H9 (cell line): ENCODE measurements at places on chromosomes 2 and 18.

DNA sequence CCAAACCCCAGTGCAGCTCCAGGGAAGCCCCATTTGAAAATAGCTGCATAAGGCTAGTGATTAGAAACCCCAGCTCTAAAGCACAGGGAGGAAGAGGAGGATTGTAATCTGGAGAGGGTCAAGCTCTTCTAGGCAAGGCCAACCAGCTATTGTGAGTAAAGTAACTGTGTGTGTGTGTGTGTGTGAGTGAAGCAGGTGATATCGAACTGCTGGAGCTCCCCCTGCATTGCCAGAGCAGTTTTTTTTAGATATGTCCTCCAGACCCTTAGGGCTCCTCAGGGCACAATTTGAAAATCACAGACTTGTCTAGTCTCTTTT lies 177.4 kb upstream of the NABP1 start:
- no peak for DNase-seq

DNA sequence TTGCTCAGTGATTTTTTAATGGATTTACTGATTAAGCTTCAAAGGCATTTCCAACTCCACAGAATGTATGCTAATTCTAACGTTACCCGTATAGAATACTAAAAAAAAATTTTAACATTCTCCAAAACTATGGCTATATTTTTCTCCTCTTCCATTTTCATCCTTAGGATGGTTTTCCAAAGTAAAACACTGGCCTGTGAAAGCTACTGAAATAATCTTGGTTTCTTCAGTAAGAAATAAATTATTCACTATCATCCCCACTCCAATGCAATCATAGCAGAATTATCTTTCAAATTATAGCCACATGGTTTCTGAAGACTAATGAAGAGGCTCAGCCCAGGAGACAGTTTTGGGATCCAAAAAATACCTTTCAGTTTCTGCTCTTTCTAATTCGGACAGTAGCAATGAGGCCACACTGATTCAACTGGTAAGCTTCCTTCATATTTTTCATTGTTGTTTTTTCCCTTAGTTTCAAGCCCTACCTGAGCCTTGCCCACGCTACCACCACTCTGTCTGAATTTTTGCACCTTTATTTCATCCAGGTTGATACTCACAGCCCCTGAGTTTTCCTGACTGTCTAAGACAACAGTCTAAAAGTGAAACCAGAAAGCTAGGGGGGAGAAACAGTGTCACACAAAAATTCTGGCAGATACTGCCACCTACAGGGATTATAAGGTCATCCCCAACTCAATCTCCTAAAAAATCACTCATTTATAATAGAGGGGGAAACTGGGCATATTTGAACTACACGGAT lies 887.9 kb downstream of the NRXN1 start:
- DNase-seq = no peak

- no peak for DNase-seq
These were observed 192.5 kb downstream of the SMAD2 start for GRCh38 chr18:47737956-47738355.

DNA sequence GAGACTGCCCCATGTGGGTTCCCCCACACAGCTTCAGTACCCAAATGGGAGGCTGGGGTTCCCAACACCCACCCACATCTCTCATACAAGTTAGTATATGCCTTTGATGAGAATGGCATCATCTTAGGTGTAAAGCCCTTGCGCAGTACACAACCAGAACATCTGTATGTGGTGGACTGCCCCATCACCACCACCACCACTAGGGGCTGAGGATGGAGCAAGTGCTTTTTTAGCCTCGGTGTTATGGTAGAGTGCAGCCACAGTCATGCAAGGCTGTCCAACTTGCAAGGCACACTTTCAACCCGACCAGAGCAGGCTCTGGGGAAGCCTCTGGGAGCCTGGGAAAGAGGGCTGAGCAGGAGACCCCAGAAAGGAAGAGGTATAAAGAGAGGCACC lies 241.2 kb downstream of the TFCP2L1 start:
- peak; percentile 26 for DNase-seq

DNA sequence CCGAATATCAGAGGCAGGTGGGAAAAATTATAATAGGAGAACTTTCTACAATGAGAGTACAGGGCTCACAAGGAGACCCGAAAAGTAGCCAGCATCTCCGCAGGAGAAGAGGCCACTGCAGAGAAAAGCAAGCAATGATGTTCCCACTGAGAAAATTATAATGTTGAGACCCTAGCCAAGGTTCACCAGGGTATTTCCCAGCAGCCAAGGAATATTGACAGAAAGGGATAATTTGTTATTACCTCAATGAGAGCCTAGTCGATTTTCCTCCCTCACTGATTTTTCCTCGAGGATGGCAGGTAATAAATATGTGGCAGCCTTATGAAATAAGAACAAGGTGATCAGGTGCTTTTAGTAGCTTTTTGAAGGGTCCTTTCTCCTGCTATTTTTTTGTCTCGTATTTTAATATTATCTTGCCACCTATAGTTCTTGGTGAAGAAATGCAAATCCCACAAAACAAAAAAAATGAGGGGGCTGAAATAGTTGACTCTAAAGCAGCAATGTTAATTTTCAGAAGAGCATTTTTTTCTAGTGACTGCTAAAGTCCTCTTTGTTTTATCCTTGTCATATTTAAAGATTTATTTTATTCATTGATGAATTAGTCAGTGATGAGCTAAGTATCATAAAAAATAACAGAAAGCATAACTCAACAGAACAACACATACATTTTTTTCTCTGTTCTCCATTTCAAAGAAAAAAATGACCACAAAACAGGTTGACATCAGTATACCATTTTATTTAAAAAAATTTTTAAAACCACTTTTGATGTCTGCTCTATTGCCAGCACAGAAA lies 215.4 kb downstream of the KCNE4 start:
- DNase-seq = no peak

- no peak for DNase-seq
These were observed 7.5 kb upstream of the DLX2 start for GRCh38 chr2:172109988-172110811.

DNA sequence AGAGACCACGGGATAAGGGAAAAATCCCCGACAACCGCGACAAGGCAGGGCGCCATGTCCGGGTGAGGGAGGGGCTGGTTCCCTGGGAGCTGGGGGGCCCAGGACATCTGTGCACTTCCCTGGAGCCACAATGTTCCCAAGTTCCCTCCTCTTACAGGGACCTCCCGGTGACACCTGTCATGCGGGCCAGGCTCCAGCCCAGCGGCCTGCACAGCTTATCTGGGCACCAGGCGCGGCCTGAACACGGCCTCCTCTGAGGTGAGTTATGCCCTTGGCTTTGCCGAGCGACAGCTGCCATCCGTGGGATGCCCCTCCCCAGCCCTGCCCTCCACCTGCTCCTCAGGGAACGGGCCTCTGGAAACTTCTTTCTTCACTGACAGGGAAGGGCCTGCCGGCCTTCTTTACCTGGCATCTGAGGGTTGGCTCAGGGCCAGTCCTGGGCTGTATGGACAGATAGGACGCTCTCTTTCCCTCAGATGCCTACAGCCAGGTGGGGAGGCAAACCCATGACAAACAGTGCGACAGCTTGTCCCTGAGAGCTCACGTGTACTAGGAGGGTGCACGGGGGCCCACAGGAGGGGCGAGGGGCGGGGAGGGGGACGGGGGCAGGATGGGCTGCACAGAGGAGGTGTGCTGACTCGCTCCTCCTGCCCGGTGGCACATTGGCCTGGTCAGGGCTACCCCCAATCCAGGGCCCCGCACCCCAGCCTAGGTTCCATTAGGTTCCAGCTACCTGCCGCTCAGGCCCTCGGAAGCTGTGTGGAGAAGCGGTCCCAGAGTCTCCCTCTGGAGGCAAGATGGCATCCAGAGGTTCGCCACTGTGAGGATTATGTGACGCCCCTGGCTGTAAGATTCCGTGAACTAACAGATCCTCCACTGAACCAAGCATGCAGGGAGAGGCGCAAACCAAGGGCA lies 34.9 kb upstream of the HPCAL1 start:
- DNase-seq = peak; percentile 61

GRCh38 chr18:47964053-47964452 lies 33.6 kb upstream of the SMAD2 start:
- no peak for DNase-seq

DNA sequence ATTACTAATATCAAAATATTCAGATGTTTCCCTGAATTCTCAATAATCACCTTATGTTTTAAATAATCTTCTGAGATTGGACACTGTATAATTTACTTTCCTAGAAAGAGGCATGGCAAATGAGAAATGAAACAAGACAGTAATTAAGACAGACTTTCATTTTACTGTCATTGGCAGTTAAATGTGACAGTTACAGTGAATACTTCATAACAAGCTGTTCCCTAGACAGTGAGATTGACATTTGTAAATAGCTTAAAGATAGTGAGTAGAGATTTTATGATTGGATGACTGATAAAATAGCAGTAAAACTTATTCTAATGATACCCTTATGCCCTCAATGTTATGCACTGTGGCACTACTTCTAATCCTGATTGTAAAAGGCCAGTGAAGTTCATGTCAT lies 524.9 kb upstream of the TMEFF2 start:
- no peak for DNase-seq

GRCh38 chr2:19576411-19576810 lies 218.0 kb upstream of the OSR1 start:
- no peak for DNase-seq

- no peak for DNase-seq
These were observed 19.4 kb upstream of the ZBTB7C start for GRCh38 chr18:48428475-48429177.

DNA sequence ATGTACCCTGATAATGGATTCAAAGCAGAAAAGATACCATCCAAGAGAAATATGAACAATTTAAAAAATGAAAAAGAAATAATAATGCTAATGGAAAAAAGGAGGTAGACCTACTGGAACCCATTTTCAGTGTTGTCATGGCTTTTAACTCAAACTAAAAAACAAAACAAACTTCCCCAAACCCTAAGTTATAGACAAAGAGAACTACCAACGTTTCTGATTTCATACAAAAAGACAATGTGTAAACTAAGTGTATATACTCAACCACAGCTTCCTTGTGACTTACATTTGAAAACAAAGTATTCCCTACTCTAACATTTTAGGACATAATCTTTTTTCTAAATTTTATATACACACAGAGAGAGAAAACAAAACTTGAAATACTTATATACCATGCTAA lies 45.9 kb downstream of the ACVR1 start:
- DNase-seq = no peak

DNA sequence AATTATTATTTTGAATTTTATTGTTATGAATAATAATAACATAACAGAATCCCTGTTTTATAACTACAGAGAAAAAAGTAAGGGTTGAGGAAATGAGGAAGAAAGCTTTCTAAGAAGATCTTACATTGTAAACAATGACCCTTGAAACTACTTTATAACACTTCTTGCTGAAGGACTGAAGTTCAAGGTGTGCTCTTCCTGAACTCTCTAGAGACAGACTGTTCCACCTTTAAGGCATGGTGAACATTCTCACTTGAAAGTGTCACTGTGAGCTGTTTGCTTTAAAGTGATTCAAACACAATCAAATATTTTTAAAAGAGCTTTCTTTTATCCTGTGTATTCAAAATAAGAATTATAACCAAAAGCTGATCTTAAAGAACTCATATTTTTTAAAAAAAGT lies 131.5 kb downstream of the DNAH7 start:
- DNase-seq = no peak

- no peak for DNase-seq
These were observed 42.4 kb downstream of the REEP1 start for GRCh38 chr2:86295066-86295465.

- no peak for DNase-seq
These were observed 16.7 kb downstream of the CTIF start for GRCh38 chr18:48555465-48555995.

DNA sequence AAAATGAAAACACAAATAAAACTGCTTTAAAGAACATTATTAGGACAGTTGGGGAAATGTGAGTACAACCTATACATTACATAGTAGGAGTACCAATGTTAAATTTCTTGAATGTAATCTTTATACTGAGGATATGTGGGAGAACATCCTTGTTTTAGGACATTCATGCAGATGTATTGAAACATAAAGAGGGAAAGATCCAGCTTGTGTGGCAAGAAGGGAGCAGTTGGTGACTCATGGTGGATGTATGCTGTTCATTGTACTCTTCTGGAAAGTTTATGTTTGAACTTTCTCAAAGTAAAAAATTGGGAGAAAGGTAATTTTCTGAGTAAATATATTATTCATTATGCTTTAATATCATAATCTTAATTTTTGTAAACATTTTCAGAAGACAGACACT lies 132.1 kb upstream of the DLGAP1 start:
- no peak for DNase-seq
